Stimulated activated CD4-positive, alpha-beta T cell treated with anti-CD3 and anti-CD28 coated beads, Interleukin-1b, Interleukin-23, amount 100 ng/mL, for 48 hours (primary cell): ENCODE measurements at places on chromosomes 3 and 15.

- DNase-seq, result no peak
Observed at GRCh38 chr3:15339786-15340215, 7.4 kb upstream of the SH3BP5 start.

DNA sequence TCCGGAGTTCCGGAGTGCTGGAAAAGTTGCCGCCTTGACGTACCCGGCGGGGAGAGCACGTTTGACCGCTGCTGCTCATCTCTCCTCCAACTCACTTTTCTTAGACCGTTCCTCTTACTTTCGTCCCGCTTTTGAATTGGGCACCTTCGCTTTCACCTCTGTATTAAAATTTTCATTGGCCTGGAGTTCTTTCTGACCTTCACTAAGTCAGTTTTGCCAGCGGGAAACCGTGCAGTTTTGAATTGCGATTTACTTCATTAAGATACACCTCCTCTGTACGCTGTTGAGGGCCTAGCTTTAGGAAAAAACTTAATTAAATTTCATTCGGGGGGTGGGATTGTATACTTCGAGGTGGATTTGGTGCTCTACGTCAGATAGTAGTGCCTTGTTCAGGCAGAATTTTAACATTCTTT is 1.3 kb downstream of the GMPS start:
- DNase-seq, result no peak

DNA sequence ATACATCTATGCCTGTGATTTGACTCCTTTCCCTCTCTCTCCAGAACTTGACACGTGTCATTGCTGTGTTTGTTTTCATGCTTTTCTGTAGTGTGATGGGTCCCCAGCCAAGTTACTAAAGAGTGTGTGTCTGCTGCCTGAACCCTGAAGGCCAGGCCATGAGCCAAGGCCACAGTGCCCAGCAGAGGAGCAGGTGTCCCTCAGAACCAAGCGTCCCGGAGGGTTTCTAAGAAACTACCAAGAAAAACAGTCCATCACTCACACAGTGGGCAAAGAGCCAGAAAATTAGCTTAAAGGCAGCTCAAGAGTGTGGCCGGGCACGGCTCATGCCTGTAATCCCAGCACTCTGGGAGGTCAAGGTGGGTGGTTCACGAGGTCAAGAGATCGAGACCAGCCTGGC is 35.2 kb downstream of the FBXO45 start:
- DNase-seq, result no peak

DNA sequence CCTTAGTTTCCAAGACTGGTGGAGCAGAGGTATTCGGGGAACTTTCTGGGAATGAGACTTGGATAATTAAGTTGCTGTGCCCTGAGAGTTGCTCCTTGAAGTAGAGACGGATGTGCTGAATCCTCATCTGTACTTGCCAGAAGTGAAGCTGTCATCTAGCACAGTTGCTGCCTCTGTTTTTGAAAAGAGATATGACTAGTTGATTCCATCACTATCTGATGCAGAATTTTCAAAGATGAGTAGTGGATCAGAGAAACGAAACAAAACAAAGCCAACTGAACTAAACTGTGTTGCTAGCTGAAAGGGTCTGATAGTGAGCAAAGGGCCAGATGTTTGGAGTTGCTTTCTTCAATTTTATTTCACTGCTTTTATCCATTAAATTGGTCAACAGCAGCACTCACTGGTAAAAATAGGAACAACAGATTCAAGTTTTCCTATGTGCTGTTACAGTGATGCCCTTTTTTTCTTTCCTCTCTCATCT is 52.7 kb downstream of the MITF start:
- no peak for DNase-seq

DNA sequence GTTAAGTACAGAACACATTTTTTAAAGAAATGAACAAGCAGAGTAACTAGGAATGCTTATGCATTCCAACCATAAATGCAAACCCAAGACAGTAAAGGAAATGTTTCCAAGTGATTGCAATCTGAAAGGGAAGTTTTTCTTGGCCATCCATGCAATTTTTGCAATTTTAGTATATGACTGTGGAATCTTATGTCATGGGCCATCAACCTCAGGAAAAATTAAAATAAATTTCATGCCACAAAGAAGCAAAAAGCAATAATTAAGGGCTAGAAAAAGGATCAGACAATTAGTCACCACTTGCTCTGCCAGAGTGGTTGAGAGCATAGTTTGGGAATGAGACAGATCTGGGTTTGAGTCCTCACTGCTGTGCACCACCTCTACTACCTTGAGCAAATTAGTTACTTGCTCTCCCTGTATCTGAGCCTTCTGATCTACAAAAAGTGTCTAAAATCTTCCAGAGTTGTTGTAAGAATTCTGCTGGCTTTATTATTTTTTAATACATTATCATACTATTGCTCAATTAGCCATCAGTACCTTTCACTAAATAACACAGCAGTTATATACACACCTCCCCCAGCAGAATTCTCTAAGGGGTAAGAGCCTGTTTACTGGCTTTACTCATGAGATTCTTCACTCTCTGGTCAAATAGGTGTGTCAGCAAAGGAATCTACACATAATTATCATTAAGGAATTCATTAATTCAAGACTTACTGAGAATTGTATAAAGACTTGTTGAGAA is 49.7 kb upstream of the FBN1 start:
- no peak for DNase-seq

- no peak for DNase-seq
Observed at GRCh38 chr15:20358066-20358778, 183.4 kb downstream of the GOLGA6L6 start.

GRCh38 chr15:71252044-71252739 is 136.9 kb downstream of the THSD4 start:
- DNase-seq, result no peak

- peak; percentile 69 for DNase-seq
Observed at GRCh38 chr3:46946856-46947545, 29.5 kb downstream of the CCDC12 start.

DNA sequence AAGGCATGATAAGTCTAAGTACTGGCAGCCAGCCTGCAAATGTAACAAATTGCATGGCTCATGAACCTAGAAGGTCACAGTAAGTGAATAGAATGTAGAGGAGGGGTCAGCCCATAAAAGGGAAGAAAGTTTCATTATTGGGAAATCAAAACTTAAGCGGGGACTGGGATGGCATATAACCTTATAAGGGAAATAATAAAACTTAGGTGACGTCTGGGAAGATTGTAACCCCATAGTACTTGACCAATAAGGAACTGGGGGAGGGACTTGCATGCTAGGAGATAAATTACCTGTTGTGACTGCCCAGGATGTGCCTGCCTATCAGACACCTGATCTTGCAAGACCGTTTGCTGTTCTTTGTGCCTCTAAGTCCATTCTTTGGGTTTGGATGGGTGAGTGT is 28.1 kb upstream of the MCTP2 start:
- no peak for DNase-seq

DNA sequence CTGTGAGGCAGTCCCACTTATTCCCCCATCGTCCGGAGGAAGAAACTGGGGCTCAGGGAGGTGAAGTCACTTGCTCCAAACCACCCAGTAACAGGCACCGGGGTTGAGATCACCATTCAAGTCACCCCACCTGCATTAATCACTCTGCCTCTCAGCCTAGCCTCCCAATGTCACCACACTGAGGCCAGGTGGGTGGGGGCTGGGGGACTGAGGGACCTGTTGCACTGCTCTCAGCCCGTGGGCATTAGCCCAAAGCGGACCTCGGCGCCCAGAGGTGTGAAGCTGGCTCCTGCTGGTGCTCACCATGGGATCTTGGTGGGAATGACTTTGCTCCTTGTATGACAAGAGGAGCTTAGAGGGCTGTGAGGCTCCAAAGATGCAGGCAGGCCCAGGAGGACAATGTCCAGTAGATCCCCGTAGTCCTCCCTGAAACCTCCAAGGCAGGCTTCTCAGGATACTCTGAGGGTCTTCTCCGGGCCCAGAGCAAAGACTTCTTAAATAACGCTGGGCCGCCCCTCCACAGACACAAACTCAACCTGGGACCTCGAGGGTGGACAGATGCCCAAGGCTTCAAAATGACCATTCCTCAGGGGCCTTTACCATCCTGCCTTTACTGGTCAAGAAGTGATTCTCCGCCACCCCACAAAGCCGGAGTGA is 1.7 kb downstream of the NT5DC2 start:
- DNase-seq, result peak; percentile 11

DNA sequence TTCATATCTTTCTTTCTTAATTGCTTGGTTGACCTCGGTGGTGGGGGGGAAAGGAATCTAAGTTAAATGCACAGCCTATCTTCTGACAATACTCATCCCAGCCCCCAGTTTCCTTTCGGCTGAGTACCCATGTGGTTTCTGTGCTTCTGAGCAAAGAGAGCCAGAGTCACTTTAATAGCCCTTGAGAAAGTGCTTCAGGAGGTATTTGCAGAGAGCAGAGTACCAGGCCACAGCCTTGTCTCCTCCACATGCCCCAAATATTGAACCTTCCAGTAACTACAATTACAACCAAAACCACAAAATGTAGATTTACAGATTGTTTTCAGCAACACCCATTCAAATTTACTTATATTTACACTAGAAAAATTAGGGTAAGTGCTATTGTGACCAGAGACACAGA is 647.4 kb downstream of the NR2F2 start:
- no peak for DNase-seq

DNA sequence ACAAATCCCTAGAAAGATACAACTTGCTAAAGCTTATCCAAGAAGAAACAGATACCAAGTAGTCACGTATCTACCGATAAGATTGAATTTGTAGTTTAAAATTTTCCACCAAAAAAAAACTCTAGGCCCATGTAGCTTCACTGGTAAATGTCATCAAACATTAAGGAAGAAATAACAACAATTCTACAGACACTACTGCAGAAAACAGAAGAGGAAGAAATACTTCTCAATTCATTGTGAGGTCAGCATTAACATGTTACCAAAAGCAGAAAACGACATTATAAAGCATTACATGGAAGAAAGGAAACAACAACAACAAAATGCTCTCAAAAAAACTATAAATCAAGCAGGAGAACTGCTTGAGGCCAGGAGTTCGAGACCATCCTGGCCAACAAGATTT is 27.5 kb upstream of the TM4SF19 start:
- no peak for DNase-seq

DNA sequence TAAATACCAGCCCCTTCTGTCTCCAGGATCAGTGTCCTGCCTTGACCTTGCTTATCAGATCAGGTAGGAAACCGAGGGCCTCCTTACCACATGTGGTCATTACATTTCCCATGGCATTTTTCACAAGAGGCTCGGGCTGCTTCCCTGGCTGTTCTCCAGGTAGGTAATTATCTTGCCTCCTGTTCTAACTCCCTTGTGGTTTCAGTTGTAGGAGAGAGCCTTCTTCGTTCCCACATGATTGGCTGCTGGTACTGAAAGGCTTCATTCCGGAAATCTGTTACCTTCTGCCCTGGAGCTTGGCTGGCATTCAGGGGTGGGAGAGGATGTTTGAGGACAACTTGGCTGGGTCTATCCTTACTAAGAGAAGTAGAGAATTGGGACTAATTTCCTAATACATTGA is 46.8 kb upstream of the RORA start:
- no peak for DNase-seq

DNA sequence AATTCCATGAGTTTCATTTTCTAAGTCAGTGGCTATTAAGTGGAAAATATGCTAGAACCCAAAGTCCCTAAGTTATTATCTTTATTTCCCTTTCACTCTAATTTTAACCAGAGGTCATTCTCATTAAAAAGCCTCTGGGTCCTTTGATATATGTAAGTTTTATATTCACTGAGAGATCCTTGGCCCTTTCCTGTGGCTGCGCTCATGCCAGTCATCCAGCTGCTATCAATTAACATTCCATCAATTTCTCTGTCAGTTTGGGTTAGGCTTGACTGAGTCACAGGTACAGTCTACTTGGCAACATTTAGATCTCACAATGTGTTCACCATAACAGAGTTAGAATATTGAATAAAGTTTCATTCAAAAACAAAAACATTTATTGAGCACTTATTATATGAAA is 58.0 kb upstream of the FBN1 start:
- DNase-seq, result no peak

DNA sequence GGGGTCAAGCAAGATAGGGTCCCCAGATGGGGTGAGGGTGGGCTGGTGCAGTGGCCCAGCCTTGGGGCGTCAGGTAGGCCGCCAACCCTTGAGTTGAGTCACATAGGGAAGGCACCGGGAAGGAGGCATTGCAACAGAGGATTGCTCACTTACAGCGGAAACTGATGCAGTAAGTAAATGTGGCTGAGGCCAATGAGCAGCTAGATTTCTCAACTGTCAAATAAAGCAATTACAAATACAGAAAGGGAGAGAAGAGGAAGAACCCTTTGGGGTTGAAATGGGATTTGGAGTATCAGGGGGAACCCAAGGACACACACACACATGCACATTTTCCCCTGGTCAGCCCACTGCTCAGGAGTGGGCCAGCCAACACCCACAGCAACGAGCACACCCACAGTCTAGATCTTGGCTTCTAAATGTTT is 44.0 kb downstream of the CHSY1 start:
- peak; percentile 19 for DNase-seq

GRCh38 chr3:168859143-168859542 is 763.4 kb upstream of the GOLIM4 start:
- no peak for DNase-seq

DNA sequence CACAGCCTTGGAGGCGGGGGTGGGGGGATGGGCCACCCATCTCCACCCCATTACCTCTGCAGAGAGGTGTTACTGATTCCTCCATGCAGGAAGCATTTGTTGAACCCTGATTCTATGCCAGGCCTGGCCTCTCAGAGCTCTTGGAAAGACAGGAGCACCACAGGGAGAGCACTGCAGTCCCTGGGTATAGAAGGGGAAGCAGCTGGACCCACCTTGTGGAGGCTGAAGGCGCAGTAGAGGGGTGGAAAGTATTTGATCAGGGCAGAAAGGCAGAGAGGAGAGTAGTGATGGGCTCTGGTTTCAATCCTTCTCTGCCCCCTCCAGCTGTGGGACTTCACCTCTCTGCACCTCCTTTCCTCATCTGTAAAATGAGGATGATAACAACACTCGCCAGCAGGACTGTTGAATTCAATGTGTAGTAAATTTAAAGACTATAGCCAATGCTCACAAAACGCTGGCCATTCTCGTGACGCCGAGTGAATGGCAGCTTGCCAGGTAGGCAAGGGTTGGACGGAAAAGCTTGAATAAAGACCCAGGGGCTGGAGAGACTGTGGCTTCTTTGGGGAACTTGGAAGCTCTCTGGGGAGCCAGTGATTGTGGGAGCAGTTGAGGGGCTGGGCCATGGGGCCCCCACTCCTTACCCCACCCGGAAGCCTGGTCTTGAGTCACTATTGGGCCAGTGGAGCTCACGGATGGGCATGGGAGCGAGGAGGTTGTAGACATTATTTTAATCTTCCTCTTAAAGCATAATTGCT is 8.0 kb upstream of the CCDC33 start:
- no peak for DNase-seq

GRCh38 chr15:52731732-52732470 is 52.7 kb upstream of the ATOSA start:
- DNase-seq, result no peak

DNA sequence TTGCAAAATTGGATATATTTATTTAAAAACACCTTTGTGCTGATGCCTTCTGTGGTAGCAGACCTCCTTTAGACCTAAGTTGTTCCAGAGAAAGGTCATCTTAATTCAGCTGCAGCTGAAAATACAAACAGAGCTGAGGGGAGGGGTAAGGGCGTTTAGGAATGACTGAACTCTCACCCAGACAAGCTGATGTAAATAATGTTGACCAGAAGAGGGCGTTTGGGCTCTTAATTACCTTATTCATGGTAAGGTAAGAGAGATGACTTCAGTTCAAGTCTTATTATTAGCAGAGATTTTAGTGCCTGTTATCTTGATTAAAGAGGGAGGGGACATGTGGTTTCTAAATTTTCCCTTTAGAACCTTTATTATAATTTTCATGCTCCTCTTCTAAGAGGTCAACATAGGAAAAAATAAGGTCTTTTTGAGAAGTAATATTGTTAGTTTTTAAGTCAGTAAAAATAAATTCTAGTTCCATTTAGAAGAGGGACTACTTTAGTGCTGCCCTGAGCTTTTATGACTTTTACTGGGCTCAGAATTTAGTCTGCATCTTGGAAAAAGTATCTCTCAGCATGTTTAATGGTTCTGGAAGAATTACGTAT is 46.3 kb downstream of the GPR171 start:
- no peak for DNase-seq
